ENCODE measurements at places on chromosomes 5 and 9. TPM values are rescaled to one million over a fixed set of nuclear protein-coding genes. Genes with fewer than 3 reads are reported as not detected.

The FAM174A gene
- 8.9 TPM for total RNA-seq

- no peaks in the 10 kb centered on the region for H3K4me1 ChIP-seq
- no peak for DNase-seq
- H3K4me3 ChIP-seq, result no peak overlapping the region
- H3K36me3 ChIP-seq, result no peaks in the 10 kb centered on the region
- H3K27ac ChIP-seq, result no peak overlapping the region
- no peaks in the 10 kb centered on the region for H3K27me3 ChIP-seq
These were observed 982.0 kb upstream of the ARRDC3 start for GRCh38 chr5:92364986-92365550.

DNA sequence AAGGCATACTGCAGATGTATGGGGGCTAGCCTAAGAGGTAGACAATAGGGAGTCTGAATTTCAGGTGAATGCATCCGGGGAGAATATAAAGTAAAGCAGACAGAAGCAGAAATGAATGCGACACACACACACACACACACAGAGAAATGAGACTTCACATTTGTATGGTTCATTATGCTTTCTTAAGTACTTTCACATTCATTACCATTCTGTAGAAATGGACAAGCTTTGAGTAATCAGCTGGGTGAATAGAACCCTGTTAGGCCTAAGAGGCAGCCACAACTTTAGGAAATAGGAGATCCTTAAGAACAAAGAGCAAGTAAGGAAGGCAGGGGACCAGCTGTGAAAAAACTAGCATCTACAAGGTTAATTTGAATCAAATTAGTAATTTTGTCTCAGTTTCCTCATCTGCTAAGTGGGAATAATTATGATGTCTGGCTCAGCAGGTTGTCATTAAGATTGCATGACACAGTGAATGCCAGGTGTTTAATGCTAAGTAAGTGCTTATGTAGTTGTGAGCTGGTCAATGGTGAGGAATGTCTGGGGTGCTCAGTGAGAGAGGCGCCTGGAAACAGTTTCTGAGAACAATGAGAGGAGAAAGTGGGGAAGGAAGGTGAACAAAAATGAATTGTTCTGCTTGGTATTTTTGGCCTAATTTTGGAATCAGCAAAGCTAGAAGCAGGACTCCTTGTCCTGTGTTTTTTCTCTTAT, 265.8 kb upstream of the CLINT1 start:
- H3K36me3 ChIP-seq, result no peaks in the 10 kb centered on the region
- H3K27ac ChIP-seq, result no peak overlapping the region
- no peaks in the 10 kb centered on the region for H3K27me3 ChIP-seq

DNA sequence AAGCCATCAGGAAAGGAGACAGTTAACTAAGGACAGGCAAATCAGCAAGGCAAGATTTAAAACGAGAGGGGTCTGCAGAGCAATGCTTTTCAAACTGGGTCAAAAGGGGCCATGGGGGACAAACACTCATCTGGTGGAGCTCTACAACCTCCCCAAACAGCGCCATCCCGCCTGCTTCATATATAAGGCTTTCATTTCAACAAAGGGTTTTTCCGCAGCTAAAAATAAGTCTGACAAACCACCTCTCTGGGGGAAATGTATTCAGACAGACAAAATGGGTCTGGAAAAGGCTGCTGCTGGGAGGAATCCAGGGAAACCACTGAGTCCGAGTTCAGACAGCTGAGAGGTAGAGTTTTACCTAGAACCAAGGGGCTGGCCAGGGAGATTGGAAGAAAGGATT, 8.3 kb upstream of the SEPTIN8 start:
- no peak overlapping the region for H3K4me3 ChIP-seq
- no peaks in the 10 kb centered on the region for H3K27me3 ChIP-seq
- H3K27ac ChIP-seq, result no peak overlapping the region
- DNase-seq, result no peak
- H3K36me3 ChIP-seq, result no peaks in the 10 kb centered on the region

DNA sequence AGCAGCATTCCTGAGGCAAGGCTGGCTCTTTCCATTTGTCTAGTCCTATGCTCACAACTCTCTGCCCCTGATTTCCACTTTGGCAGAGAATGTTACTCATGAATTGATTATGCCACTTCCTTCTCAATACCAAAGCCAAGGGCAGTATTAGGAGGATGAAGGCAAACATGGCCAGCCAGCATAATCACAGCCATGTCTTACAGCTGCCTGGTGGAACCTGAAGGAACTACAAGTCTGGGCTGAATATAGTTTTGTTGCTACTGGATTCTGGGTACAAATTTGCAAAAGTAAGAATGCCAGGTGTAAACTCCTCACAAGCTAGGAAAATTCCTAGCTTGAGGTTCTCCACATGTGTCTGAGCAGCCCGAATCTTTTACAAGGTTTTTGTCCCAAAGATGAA, 4.2 kb downstream of the SIL1 start:
- H3K36me3 ChIP-seq, result no peaks in the 10 kb centered on the region
- H3K4me1 ChIP-seq, result peaks cover 6% of the 10 kb centered on the region
- DNase-seq, result no peak
- no peak overlapping the region for H3K4me3 ChIP-seq
